ENCODE measurements at places on chromosomes 3 and 15. TPM values are rescaled to one million over a fixed set of nuclear protein-coding genes. Genes with fewer than 3 reads are reported as not detected.
A peak's percentile ranks its signal among the peaks of the same experiment; 100 is the strongest.

DNA sequence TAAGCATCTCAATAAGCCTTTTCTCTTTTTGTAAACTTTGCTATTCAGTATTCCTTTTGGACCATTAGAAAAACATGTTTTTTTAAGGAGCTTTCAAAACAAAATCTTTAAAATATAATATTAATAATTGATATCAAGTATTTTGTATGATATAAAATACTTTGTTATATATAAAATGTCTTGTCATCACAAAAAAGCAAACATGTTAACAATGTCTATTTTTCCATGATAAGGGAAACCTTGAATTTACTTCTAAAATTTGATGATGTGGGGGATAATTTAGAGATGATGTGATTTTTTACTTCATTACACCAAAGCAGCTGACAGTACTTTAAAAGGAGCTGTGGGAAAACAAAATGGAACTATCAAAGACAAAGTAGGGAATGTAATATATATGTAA lies 887.7 kb downstream of the SI start:
- no peak for DNase-seq

DNA sequence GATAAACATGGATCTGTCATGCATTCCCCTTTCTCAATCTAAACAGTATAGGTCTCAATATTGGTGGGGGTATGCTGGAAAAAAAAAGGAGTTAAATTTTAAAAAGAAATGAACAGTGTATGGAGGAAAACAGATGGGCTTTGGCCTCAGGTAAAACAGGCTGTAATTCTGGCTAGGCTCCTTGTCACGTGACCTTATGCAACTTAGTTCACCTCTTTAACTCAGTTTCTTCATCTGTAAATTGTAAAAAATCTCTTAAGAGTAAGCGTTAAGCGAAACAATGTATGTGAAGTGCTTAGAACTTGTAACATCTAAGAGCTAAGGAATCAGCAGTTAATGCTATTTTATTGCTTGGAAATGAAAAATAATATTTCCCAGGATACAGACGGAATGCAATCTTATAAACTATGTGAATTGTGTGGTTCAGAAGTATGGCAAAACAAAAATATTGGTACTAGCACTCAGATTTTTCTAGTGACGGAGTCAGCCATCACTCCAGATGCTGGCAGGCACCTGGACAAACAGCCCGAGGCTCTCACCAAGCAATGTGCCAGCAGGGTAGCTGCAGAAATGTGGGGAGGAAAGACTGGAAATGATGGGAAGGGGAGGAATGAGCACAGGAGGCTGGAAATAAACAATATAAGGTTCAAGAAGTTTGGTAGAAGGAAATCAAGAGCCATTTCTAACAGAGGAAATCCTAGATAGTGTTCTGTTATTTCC lies 172.8 kb downstream of the USP13 start:
- no peak for DNase-seq

TLNRD1 gene
- total RNA-seq = 3.8 TPM

GRCh38 chr3:149575961-149576564 lies 81.8 kb downstream of the WWTR1 start:
- peak; percentile 73 for DNase-seq

CSPG5 gene
- total RNA-seq = 2.9 TPM

DNA sequence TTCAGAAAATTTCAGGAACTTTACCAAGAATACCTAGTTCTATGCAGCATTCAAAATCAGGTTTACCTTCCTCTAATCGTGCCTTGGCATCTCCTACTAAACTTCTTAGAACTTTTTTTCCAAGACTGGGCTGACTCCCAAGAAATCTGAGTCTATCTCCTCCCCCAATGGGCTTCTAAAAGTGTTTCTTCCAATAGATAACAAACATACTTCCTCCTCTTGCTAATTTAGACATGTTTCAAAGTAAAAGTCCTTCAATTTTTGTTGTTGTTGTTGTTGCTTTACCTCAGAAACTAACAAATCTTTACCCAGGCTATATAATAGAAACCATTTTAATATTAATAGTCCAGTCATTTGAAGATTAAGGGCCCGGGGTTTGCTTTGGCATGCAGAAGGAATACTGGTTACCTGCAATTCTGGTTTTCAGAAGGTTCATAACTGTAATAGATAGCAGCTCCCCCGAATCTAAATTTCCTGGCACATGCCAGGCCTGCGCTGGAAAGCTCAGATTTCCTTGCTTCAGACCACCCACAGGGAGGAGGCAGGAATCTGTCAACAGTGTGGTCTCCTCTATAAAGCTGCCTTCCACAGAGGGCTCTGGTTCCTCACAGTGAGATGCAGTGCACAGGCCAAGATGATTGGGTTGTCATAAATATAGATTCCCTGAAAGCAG lies 188.7 kb downstream of the THRB start:
- DNase-seq = no peak

DNA sequence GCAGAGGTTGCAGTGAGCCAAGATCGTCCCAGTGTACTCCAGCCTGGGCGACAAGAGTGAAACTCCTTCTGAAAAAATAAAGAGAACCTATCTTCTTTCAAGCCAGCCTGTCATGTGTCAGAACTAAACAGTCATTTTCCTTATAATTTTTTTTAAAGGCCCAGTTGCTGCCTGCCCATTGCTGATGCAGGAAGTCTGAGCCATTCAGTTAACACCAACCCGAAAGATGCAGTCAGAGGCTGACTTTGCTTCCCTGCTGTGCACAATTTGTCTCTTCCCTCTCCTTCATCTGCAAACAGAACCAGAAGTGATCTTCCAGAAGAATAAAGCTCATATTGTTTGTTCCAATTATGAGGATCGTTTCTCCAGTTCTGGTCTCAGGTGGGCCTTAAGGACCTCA lies 220.6 kb downstream of the SLCO3A1 start:
- no peak for DNase-seq

DNA sequence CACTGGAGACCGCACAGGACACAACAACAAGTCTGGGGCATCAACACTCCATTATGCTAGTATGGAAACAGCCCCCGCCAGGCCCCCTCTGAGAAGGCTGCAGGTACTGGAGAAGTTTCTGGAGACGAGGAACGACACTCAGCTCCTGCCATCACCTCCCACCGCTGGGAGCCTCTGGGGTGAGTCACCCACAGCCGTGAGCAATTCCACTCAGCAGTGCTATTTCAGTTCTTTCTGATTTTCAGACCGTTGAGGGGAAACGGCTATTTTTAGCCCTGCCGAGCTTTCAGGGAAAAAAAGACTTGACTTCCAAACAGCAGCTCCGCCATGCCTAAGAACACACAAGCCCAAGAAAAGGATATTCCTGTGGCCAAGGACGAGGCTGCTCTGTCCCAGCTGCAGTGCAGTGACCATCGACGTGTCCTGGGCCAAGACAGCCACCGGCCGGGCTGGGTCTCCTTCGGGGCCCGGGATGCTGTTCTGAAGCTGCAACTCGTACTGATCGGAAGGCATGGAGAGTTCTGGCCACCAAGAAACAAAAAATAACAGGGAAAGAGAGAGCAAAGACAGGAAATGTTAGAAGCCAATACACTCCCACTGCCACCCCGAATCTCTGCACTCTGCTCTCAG lies 40.8 kb downstream of the NUP210 start:
- no peak for DNase-seq

CLDN16 gene
- 0.37 TPM for total RNA-seq

DNA sequence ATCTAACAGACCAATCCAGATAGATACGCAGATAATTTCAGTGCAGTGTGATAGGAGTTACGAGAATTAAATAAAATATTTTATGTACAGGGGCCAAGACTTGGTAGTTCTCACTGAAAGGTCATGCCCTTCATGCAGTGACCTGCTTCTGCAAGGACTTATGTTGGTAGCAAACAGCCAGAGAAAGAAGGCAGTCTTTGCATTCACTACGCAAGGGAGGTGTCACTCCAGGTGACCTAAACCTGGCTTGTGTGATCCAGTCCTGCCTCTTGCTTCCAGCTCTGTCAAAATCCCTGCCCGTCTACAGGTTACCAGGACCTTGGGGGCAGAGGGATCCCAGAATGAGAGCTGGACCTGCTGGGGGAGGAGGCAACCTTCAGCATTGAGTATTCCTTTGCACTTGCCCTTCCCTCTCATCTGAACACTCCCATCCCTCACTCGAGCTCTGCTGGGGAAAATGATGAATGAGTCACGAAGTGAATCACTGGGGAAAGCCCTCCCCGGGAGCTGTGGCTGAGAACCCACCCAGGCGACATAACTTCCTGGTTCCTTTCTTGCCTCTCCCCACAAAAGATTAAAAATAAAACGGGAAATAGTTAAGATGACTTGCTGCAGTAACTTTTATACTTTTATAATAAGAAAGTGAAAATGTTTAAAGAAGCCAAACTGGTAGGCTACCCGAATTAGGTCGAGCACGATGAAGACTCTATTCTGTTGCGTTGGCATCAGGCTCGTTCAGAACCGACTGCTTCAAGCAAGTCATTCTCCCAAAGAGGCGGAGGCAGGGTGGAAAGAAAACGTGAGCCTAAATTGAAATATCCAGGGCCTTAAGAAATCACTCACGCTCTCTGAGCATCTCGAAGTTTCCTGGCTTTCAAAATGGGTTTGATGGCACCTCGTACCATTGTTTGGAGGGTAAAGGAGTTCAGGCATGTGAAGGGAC lies 216.1 kb downstream of the SLCO3A1 start:
- DNase-seq = no peak

DNA sequence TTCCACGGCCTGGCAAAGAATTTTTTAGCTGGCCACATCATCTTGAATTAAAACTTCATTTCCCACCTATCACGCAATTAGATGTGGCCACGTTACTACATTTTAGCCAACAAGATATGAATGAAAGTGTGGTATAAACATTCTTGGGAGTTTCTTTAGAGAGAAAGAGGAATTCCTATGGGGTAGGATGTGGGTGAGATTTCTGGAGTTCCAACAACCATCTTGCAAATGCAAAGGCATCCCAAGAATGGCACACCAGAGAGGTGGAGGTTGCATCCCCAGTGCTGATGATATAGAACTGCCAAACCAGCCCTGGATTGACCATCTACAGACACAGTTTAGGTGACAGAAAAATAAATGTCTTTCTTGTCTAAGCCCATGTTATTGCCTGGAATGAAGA lies 66.3 kb upstream of the AKAP13 start:
- no peak for DNase-seq

DNA sequence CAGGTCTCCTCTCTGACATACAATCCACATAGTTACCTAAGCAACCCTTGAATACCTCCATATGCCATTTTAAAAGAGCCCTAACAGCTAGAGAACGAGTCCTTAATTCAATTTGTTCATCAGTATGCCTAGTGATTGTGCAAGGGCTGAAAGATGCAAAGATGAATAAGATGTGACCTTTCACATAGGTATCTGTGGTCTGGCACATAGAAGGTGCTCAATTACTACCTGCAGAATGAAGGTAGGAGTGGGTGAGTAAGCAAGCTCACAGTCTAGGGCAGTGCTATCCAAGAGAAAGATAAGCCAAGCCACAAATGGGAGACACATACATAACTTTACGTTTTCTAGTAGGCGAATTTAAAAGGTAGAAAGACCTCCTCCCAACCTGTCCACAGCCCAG lies 157.9 kb downstream of the OSBPL10 start:
- no peak for DNase-seq

DNA sequence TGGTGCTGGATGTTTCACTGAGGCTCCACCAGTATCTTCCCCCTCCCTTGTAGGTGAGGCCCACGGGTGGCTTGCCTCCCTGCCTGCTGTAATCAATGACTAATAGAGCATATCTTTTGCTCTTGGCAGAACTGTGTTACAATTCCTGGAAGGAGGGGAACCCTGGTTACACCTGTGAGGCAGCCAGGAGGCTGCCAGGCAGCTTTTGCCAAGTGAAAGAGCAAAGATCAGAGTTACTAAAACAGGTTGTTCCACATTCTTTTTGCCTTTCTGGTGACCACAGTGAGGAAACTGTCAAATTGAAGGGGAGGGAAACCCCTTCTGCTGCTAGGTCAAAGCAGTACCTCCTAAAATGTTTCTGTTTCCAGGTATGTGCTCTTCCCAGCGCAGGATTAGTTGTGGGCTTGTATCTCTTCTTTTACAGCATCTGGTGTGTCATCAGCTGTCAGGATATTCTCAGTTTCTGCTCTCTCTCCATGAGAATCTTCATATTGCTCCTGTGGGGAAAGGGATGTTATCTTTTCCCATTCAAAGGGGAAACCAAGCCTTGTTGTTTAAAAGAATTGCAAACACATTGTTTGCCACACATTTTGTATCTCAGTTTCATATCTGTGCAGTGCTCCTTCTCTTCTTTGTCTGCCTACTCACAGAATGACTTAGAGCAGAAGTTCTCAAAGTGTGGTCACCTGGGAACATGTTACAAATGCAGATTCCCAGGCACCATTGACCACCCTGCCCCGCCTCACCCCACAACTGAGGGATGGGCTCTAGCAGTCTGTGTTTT lies 137.4 kb upstream of the UMPS start:
- peak; percentile 36 for DNase-seq

- no peak for DNase-seq
Observed at GRCh38 chr15:62287066-62287857, 122.2 kb upstream of the C2CD4B start.

PRR23A gene
- total RNA-seq = not detected

- DNase-seq = no peak
Observed at GRCh38 chr3:19093084-19093483, 55.2 kb upstream of the KCNH8 start.

GRCh38 chr15:40358471-40359353 lies 693 bp downstream of the DISP2 start:
- DNase-seq = no peak

GRCh38 chr15:35101335-35101734 lies 16.2 kb upstream of the NANOGP8 start:
- DNase-seq = no peak

- DNase-seq = no peak
Observed at GRCh38 chr15:83155942-83156341, 48.5 kb downstream of the TM6SF1 start.

GRCh38 chr15:66630801-66631351 lies 65.1 kb upstream of the LCTL start:
- no peak for DNase-seq

PLAAT1 gene
- 0.90 TPM for total RNA-seq

RTP4 gene
- 2.5 TPM for total RNA-seq

- no peak for DNase-seq
Observed at GRCh38 chr15:89360294-89360971, 25.8 kb upstream of the POLG start.

CPB1 gene
- not detected for total RNA-seq

DNA sequence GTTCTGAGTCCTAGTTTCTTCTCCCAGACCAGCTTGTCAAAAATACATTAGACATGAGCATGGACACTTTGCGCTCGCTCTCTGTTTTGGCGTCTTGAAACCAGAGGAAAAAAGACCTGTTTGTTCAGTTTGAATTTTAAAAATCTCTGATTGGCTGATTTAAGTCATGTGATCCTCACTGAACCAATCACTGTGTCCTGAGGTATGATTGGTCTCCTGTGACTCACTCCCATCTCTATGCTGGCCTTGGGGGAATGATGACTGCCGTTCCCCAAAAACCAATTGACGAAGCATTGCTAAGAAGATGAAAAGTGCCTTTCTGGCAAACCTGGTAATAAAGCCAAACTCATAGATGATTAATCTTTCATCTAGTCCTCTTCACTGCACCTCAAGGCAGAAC lies 256.5 kb downstream of the IL5RA start:
- DNase-seq = no peak

DNA sequence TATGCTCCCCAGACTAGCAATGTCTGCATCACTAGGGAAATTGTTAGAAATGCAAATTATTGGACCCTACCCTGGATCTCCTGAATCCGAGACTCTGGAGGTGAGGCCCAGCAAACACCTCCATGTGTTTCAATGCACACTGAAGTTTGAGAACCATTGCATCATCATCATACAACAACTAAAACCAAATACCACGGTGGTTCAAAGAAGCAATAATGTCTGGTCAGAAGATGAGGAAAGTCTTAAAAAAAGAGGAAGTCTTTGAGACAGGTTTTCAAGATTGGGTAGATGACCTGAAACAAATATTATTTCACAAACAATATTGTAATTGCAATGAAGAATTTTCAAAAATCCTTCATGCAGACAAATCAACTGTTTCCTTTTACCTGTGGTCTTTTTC lies 60.3 kb upstream of the TRA2B start:
- no peak for DNase-seq

- no peak for DNase-seq
Observed at GRCh38 chr15:92580521-92580920, 75.1 kb downstream of the FAM174B start.
